Esophagus mucosa (tissue), 1 donor: ENCODE measurements at places on chromosomes 1 and 21.

DNA sequence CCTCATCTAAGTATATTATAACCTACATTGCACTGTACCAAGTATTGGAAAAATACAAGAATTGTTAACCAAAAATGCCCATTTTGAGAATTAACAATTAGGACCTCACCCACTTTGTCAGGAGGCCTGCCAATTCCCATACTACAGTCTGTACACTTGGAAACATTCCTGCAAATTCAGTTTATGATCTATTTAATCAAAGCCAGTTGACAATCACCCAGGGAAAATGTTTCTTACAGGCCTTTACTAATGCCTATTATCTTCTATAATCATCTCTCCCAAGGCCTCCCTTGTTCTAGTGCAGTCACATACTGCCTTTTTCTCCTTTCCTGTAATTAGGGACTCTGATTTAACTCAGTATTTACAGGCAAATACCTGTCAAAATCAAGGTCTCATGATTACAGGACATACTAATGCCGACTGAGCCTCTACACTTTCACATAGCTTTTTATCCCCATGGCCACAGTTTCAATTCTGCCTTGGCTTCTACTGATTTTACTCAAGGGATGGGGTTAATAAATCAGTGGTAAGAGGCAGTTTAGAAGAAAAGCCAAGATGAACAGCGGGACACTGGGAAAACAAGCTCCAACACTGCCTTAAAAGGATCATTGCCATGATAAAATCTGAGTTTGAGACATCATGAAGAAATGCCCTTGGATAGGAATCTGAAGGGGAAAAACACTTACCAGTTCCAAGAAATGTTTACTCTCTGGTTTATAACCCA lies 338.7 kb downstream of the VAV3 start:
- no peak for ATAC-seq

GRCh38 chr1:244192325-244192724 lies 141.2 kb downstream of the ZBTB18 start:
- ATAC-seq = no peak

GRCh38 chr21:43850728-43851295 lies 14.2 kb upstream of the AGPAT3 start:
- no peak for ATAC-seq

DNA sequence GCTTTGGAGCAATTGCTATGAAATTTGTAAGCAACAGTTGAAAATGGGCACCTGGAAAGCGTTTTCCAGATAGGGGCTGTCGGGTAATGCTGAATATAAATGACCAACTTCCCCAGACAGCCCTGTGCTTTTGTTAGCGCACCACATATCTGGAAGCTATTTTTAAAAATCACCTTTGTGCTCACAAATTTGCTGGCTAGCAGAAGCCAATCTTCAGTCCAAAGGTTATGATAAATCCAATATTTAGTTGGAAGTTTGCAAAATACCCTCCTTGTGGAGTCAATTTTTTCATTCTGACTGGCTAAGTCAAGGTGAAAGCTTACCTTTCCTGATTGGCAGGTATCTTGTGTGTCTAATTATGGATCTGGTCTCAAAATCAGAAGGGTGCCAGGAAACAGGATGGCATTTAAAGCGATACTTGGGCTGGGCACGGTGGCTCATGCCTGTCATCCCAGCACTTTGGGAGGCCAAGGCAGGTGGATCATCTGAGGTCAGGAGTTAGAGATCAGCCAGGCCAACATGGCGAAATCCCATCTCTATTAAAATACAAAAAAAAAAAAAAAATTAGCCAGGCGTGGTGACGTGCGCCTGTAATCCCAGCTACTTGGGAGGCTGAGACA lies 124.1 kb upstream of the AJAP1 start:
- ATAC-seq = no peak

DNA sequence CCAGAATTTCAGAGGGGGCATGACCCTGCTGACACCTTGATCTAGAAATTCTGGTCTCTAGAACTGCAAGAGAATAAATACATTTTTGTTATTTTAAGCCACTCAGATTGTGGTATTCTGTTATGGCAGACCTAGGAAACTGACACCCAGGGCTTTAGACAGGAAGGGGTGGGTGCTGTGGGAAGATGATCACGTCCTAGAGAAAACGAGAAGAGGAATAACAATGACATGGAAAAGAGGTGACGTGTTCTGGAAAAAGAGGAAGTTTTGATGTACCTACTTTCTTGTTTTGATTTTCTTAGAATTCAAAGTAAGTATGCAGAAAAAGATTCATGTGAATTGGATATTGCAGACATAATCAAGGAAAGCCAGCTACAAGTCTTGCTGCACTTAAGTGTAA lies 232.9 kb upstream of the RUNX1 start:
- no peak for ATAC-seq

DNA sequence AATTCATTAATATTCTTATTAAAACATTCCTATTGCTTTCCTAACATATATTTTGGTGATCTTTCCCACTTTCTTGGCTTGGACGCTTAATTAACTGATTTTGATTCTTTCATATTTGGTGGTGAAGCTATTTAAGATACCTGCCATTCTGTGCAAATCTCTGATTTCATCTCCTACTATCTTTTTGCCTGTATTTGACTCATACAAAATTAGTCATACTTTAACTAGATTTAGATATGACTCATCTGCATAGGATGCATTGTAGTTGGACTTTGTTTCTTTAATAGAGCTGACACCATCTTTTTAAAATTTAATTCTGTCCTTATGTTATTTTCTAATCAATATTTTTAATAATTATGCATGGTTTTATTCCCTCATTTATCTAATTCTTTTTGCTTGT lies 93.8 kb upstream of the PLPPR4 start:
- no peak for ATAC-seq

GRCh38 chr21:36513430-36513829 lies 33.5 kb upstream of the CLDN14 start:
- no peak for ATAC-seq
